ENCODE measurements at places on chromosomes 11 and 22.
A peak's percentile ranks its signal among the peaks of the same experiment; 100 is the strongest.

DNA sequence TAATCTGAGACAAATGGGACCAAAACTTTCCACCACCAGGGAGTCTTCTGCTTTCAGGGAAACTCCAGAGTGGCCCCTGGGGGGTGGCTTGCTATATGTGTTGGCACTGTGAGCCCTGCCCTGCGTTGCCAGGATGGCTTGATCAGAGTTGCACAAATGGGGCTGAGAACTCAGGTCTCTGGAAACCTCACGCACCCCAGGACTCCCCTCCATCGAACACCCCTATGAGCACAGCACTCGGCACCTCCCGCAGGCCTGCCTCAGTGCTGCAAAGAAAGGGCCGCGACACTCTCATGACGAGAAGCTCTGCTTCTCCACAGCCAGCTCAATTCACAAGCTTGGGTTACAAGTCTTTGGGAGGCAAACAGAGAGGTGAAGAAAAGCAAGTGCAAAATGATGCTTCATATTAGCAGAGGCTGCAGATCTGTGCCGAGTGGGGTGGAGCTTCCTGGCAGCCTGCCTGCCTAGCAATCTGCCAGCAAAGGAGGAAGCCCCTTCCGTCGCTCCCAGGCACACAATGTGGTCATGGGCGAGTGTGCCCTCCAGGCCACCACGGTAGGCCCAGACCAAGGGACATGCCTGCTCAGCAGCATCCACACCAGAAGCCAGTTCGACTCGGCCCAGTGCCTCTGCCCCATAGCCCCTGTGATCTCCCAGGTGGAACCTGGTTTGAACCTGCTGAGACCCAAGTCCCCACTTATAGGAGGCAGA is 55.7 kb downstream of the MYH9 start:
- no peak for DNase-seq

DNA sequence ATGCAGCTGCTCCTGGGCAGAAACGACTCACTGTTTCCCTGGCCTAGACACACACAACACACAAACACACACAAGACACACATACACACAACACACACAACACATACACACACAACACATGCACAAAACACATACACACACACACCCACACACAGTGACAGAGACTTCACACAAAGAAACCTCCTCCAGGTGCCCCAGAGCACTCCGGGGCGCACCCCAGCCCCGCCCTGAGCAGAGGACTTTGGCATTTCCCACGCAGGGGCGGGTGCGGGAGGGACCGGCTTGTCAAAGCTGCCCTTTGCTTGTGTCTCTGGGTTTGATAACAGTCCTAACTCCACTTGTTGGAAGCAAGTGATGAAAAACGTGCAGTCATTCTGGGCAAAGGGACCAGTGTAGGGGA is 6.5 kb downstream of the APOBEC3A start:
- DNase-seq = no peak

DNA sequence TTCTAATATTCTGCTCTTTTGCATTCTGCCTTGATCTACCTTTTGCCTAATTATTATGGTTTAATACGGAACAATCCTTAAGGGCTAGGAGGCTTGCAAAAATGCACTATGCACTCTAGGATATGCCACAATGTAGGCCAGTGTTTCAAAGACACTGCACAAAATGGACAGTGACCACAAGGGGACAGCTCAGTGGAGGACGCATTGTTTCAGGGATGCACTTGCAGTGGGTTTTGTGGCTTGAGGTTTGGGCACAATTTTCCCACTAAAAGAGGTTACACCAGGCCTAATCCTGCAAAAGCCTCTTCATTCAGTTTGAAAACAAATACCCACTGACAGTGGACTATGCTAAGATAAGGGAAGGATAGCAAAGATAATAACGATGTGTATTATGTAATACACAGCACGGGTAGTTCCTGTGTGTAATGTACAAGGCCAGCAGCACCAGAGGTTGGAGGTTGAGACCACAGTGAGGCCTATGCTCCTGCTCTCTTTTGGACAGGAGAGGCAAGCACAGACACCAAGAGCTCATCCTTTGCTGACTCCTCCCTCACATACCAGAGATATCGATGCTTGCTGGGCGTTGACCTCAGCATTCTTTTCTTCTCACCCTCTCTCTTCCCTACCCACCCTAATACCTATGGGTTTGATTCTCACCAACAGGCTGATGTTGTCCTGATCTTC is 12.7 kb downstream of the MAP6 start:
- no peak for DNase-seq

DNA sequence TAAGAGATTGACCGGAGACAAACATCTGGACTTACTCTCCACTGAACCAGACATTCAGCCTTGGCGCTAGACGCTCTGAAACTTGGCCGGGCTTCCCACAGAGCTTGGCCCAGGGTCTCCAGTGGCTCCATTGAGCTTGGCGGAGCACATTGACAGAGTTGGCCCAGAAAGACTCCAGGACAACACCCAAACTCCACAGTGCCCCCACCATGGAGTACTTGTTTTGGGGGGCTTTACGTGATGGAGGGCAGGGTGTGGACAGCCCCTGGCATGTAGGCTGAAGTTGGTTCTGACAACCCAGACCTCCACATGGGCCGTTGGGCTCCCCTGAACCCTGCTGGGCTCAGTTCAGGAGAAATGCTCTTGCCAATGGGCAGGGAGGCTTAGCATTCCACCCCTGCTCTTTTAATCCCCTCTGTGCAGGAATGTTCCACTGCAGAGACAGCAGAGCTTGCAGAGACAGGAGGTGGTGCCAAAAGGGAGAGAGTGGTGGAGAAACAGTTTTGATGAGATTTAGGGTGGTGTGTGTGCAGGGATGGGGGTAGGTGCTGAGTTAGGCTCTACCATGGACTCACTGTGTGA is 102.4 kb upstream of the TIMP3 start:
- no peak for DNase-seq

DNA sequence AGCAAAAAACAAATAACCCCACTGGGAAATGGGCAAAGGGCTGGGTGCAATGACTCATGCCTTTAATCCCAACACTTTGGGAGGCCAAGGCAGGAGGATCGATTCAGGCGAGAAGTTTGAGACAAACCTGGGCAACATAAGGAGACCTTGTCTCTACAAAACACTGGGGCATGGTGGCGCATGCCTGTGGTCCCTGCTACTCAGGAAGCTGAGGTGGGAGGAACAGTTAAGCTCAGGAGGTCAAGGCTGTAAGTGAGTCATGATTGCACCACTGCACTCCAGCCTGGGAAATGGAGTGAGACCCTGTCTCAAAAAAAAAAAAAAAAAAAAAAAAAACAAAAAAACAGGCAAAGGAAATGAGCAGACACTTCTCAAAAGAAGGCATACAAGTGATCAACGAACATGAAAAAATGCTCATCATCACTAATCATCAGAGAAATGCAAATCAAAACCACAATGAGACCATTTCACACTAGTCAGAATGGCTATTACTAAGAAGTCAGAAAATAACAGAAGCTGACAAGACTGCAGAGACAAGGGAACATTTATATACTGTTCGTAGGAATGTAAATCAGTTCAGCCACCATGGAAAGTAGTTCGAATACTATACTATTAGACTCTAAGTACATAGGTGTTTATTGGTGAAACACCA is 48.2 kb upstream of the SMCO4 start:
- DNase-seq = no peak

- DNase-seq = peak; percentile 82
Observed at GRCh38 chr11:1515082-1516060, 28.8 kb upstream of the MOB2 start.

DNA sequence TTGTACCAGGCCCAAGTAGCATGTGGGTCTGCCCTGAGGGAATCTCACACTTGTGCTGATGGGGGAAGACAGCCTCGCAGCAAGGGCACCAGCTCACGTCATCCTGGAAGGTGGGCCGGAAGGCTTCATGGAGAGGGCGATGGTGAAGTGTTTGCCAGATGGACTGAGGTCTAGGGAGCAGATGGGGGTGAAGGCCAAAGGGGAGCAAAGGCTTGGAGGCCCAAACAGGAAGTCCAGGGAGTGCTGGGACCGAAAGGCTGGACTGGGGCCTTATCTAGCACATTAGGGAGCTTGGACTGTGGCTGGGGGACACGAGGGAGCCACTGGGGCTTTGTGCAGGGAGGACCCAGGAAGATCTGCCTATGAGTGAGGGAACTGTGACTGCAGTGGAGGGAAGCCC is 1.2 kb upstream of the TNFRSF13C start:
- DNase-seq = no peak

DNA sequence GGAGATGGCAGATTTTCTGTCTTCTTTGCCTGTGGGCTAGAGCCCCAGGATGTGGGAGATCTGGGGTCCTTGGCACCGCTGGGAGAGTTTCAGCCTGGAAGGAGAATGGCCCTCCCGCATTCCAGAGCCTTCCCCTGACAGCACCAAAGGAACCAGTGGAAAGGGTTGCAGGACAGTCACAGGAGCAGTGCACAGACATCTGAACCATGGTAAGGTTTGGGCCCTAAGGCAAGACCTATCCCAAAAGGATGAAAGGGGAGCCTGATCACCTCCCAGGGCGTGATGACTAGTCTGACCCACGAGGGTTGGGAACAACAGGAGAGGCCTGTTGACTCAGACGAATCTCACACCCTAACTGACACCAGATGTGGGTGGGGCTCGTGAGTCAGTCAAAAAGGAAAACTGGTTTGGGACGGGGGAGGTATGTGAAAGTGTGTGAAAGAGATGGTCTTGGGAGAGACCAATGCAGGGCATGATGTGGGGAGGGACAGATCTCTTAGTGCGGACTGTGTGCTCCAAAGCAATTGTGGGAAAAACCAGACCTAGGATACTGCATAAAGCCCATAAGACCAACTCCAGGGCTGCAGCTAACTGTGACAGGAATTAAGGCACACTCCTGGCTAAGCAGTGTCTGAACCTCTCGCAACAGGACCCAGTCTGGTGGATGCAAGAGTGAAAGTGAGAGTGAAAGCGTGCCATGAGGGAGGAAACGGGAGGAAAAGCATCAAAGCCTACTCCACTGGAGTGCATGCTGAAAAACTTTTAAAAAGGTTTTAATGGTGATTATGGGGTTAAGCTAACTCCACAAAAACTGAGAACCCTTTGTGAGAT is 39.1 kb upstream of the GLYAT start:
- DNase-seq = peak; percentile 5

DNA sequence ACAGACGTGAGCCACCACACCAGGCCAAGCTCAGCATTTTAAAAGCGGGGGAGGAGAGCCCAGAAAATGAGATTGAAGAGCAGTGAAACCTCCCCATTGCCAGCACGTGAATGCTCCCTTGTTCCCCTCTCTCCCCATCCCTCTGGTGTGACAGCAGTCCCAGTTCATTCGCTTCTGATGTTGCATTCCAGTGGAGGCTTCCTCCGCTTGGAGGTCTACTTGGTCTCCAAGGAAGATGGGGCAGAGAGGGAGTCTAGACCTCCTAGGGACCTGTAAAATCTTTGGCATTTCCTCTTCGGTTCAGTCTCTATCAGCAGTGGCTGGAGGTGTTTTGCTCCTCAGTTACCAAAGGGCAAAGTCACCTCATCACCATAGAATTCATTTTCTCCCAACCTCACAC is 30.2 kb upstream of the EP300 start:
- no peak for DNase-seq

- peak; percentile 56 for DNase-seq
Observed at GRCh38 chr11:105000797-105001196, 22.2 kb downstream of the CASP5 start.

GRCh38 chr11:97079244-97079643 is 689.4 kb downstream of the JRKL start:
- no peak for DNase-seq

DNA sequence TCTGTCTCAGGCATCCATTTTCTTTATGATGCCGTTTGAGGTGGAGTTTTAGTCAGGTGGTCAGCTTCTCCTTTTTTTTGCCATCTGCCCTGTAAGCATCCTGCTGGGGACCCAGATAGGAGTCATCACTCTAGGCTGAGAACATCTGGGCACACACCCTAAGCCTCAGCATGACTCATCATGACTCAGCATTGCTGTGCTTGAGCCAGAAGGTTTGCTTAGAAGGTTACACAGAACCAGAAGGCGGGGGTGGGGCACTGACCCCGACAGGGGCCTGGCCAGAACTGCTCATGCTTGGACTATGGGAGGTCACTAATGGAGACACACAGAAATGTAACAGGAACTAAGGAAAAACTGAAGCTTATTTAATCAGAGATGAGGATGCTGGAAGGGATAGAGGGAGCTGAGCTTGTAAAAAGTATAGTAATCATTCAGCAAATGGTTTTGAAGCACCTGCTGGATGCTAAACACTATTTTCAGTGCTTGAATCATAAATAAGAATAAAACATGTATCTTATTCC is 10.9 kb upstream of the HBE1 start:
- DNase-seq = no peak

GRCh38 chr11:126514061-126514693 is 158.7 kb downstream of the ST3GAL4 start:
- DNase-seq = no peak

- DNase-seq = no peak
Observed at GRCh38 chr11:62792202-62792575, 383 bp upstream of the TMEM223 start.

DNA sequence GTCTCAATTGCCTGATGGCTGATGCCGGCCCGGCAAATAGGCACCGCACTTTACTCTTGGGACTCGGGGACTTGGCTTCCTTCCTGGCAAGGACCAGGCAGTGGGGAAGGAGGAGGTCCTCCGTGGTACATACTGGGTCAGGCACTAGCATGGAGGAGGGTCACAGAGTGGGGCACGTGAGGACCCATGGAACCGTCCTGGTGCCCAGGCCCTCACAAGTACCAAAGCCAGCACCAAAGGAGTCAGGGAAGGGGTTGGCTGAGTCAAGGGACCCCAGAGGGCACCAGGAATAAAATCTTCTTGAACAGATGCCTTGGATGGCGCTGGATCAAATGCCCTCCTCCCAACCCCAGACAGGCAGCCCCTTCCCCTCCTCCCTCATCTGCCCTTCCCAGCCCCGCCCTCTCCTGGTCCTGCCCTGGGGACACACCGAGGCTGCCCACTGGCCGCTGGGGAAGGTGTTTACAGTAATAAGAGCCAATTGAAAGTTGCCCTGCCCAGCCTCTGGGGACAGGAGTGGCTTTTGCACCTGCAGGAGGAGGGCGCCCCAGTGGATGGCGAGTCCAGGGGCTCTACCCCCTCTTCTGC is 5.6 kb upstream of the CARNS1 start:
- no peak for DNase-seq

GRCh38 chr11:78313181-78313795 is 104.3 kb downstream of the GAB2 start:
- no peak for DNase-seq

- DNase-seq = no peak
Observed at GRCh38 chr22:24106385-24107381, 74.6 kb upstream of the SUSD2 start.

- no peak for DNase-seq
Observed at GRCh38 chr22:18088825-18089568, 11.2 kb downstream of the PEX26 start.

GRCh38 chr11:76803023-76803422 is 19.9 kb downstream of the TSKU start:
- DNase-seq = no peak

DNA sequence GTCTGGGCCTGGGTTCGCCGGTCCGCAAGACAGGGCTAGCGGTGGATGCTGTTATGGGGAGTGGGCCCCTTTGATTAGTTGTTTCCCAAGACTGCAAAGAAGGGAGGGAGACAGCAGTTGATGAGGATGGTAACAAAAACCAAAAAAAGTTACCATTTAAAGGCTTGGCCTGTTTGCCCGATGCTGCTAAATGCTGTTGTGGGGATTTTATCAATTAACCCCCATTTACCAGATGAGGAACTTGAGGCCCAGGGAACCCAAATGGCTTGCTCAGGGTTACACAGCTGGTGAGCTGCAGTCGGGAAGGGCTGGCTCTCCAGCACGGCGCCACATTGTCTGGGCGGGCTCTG is 3.4 kb downstream of the TRPT1 start:
- no peak for DNase-seq
